HCT116 (cell line): ENCODE measurements at places on chromosomes 2 and 18.
A peak's percentile ranks its signal among the peaks of the same experiment; 100 is the strongest.

DNA sequence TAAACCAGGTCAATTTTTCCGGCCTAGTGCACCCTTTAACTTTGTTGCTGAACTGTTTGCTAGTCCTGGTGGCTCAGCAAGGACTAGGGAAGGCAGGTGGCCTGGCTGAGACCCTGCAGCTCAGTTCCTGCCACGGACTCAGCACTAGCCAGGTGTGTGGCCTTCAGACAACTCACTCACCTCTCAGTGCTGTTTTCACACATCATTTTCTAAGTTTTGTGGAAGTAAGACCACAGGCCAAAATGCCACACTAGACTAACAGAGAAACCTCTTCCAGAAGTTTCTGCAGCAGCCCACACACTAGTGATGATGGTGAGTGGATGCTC is 65.9 kb upstream of the SLC1A4 start:
- DNase-seq: no peak

DNA sequence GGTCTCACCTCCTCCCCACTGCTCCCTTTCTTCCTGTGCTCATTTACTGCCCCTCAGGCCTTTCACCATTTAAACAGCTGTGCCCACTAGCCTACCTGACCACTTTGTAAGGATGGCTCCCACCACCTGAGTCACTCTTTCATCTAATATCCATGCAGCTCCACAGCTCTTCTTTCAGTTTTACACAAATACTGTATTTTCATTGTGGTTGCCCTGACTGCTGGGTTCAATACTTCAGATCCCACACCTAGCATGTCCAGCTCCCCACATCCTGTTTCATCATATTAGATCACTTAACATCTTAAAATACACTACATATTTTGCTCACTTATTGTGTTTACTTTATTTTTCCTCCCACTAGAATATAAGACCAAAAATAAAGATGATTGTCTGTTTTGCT is 1110.6 kb downstream of the TSN start:
- no peak for DNase-seq

DNA sequence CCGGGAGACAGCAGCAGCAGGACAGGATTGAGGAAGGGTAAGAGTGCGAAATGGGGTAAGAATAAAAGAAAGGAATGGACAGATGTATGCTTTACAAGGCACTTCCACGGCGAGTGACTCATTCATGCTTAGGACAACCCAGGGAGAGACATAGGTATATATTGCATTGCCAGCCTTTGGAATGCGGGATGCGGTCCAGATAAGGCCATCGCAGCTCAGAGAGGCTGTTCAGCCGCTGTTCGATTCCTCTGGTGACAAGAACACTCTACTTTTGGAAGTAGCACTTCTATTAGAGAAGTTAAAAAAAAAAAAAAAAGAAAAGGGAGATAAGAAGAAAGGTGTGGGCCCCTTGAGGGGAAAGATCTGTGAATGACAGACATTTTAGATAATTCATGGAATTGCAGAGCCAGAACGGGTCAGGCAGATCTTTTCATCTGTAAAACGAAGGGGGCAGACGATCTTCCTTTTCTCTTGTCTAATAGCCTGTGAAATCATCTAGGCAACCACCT is 819 bp upstream of the NCOA1 start:
- no peak for DNase-seq

DNA sequence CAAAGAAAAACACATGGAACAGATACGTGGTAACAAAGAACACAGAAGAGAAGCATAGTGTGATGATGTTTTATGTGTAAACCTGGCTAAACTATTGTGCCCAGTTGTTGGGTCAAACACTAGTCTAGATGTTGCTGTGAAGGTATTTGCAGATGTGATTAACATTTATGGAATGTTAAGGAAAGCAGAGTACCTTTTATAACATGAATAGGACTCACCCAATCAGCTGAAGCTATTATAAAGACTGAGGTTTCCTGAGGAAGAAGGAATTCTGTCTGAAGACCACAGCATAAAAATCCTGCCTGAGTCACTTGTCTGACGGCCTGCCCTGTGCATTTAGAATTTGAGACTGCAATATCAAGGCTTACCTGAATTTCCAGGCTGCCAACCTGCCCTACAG is 253.1 kb downstream of the DYM start:
- DNase-seq: peak; percentile 21

- no peak for DNase-seq
Observed at GRCh38 chr2:136319651-136320050, 201.7 kb upstream of the CXCR4 start.

- DNase-seq: no peak
Observed at GRCh38 chr18:66682855-66683322, 79.0 kb upstream of the CDH19 start.

GRCh38 chr2:109450574-109451273 is 163.0 kb downstream of the SEPTIN10 start:
- no peak for DNase-seq

- no peak for DNase-seq
Observed at GRCh38 chr18:49743117-49743567, 70.2 kb downstream of the ACAA2 start.

DNA sequence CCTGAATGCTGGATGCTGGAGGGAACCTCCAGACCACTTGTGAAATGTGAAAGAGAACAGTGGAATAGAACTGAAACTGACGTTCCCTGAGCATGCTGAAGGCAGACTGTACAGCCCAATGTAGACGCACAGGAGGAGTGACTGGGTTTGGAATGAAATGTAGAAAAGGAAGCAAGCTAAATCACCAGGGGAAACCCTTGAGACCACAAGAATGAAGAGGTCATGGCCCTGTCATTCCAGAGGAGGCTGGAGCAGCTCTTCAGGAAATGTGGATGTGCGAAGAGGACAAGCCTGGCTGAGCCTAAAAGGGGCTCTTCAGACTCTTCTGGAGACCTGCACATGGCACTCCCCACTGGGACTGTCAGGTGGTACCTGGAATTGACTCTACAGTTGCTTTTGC is 118.5 kb upstream of the ALPP start:
- no peak for DNase-seq

DNA sequence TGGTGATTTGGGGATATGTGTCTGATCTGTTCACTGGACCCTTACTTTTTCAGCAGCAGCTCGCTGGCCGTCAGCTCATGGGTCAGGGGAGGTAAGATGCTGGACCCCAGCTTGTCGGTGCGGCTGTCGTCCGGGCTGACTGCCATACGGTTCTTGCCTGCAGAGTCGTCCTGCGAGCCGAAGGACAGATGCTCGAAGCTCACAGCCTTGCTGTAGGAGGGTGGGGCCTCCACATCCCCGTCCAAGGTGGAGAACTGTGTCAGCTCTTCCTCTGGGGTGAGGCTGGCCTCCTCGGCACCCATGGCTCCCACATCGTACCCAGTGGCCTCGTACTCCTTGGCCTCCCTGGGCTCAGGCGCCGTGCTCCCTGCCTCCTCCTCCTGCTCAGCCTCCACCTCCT is 179.5 kb downstream of the NAPG start:
- DNase-seq: no peak

GRCh38 chr18:44708451-44709083 is 27.9 kb downstream of the SETBP1 start:
- DNase-seq: no peak

GRCh38 chr18:38751898-38752297 is 1186.3 kb upstream of the CELF4 start:
- DNase-seq: no peak

GRCh38 chr2:144183727-144184126 is 336.2 kb downstream of the ZEB2 start:
- DNase-seq: no peak

GRCh38 chr18:23276451-23276850 is 141.2 kb downstream of the CABLES1 start:
- no peak for DNase-seq

DNA sequence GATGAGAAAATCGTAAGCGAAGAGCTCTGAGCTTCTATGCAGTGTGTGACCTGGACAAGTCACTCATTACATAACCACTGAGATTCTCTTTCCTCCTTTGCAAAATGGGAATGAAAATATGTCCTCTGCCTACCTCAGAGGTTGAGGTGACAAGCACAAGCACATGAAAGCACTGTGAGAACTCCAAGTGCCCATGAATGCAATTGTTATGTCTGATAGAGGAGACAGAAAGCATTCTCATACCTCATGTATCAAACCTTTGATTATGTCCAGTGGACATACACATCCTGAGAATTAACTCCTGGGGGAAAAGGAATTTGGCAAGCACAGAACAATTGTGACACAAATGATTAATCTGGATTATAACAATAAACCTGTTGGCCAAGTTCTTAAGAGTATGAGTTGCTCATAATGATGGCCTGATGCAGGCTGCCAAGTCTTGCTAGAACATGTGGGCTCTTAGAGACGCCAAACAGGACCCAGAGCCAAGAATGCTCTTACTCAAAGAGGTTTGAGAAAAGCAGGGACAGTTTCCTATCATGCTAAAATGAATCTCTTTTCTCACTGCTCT is 8.5 kb upstream of the RMDN2 start:
- DNase-seq: no peak

DNA sequence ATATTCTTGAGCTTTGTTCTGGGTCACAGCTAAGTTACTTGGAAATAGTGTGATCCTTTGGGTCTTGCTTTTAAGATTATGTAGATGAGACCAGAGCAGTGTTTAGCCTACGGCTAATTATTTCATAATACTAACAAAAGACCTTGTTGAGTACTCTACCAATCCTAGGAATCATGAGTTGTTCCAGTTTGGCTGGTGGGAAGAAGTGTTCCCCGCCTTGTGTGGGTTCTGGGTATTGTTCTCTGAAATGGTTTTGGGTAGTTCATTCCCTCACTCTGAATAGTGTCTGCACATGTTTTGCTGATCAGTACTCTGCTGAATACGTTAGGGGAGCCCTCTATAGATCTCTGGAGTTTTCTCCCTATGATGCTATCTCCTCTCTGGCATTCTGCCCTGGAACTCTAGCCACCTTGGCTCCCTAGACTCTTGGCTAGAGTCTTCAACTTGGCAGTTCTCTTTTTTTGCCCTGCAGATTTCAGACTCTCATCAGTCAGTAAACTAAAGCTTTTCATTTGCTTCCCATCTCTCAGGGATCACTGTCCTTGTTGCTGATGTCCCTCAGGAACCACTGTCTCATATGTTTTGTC is 48.4 kb downstream of the NEMP2 start:
- DNase-seq: no peak

GRCh38 chr2:8626572-8626971 is 55.3 kb upstream of the ID2 start:
- DNase-seq: no peak

- DNase-seq: no peak
Observed at GRCh38 chr2:2743164-2743571, 412.1 kb upstream of the MYT1L start.

- DNase-seq: no peak
Observed at GRCh38 chr2:72778410-72778809, 47.4 kb downstream of the EXOC6B start.

DNA sequence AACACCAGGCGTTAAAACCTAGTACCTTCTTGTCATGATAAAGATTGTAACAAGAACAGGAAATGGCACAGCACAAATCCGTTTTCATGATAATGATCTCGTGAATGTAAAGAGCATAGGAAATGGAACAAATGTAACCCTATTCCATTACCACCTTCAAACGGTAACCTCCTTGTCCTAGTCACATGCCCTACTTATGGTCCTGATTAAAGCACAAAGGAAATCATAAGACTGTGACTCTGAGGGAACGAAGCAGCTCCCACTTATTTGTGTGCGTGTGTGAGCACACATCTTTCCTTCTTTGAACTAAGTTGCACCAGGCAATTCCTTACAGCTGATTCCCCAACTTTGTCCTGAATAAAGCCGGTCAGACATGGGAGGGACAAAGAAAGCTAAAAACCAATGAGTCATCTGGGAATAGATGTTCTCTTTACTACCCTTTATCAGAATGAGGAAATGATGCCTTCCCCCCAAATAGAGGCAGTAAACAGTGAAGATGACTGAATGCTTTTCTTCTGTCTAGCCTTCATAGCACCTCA is 192.6 kb downstream of the IKZF2 start:
- DNase-seq: no peak

GRCh38 chr2:226251661-226252060 is 548.0 kb downstream of the IRS1 start:
- DNase-seq: no peak
